Placental pericyte (primary cell): ENCODE measurements at places on chromosomes 2 and 18. TPM values are rescaled to one million over a fixed set of nuclear protein-coding genes. Genes with fewer than 3 reads are reported as not detected.

The SLC30A3 gene
- total RNA-seq: 0.14 TPM in 1 of 2 replicates, not detected in the other

The FBXO48 gene
- 0.44 and 1.4 TPM in 2 replicates for total RNA-seq

The SRD5A2 gene
- not detected in 2 replicates for total RNA-seq

The ANKRD30BL gene
- 0.14 TPM in 1 of 2 replicates, not detected in the other for total RNA-seq

The UPP2 gene
- total RNA-seq: not detected in 2 replicates

The ANKRD62 gene
- total RNA-seq: not detected in 2 replicates

The NUP35 gene
- total RNA-seq: 5.0 and 23.2 TPM in 2 replicates

The FBXO15 gene
- total RNA-seq: 0.66 and 1.3 TPM in 2 replicates

The FTCDNL1 gene
- total RNA-seq: 0.22 and 0.43 TPM in 2 replicates

The CPLX4 gene
- not detected in 2 replicates for total RNA-seq

The RAB6D gene
- total RNA-seq: not detected in 2 replicates

The ACMSD gene
- not detected in 2 replicates for total RNA-seq

The OTOF gene
- 0.14 TPM in 1 of 2 replicates, not detected in the other for total RNA-seq

The SIX2 gene
- total RNA-seq: under 0.01 TPM in 1 of 2 replicates, not detected in the other

The CHRND gene
- total RNA-seq: not detected in 2 replicates

The RAB12 gene
- total RNA-seq: 42.2 and 56.0 TPM in 2 replicates

The UGT1A4 gene
- total RNA-seq: not detected in 2 replicates

The FHOD3 gene
- total RNA-seq: 0.88 and 16.9 TPM in 2 replicates

The EPAS1 gene
- 115 and 649 TPM in 2 replicates for total RNA-seq
